Right atrium auricular region (tissue), 2 donors: ENCODE measurements at places on chromosomes 12 and 14. TPM values are rescaled to one million over a fixed set of nuclear protein-coding genes. Genes with fewer than 3 reads are reported as not detected.

DNA sequence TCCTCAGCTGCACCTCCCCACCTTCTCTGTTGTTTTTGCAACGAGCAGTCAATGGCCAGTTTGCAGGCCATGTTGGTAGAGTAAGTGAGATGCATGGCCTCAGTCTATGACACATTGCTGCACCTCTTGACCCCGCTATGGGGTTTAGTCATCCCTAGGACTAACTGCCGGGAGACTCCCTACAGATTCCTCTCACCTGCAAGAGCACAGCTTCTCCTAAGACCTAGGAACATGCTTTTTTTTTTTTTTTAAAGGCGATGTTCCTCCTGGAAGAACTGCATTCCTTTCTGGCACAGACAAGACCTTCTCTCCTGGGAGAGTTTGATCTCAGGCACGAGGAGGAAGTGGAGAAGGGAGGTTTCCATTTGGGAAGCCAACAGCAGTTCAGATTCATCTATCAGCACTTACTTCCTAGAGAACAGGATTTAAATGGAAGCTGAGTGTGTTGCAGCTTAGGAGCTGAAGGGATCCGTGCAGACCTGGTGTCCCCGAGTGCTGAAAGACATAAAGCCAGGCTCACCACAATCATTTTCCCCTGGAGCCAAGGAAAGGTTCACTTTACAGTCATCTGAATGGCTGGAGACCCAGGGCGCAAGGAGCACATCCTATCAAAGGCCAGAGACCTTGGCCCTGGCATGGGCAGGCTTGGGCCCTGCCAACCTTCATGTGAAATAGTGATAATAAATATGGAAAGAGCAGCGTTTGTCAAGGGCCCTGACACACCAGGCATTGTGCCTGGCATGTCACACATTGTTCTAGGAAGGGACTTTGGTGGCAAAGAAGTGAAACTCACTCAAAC, 104.1 kb downstream of the LGMN start:
- H3K4me1 ChIP-seq, result peaks cover 9% of the 10 kb centered on the region
- no peaks in the 10 kb centered on the region for H3K36me3 ChIP-seq
- H3K27ac ChIP-seq, result no peak overlapping the region
- DNase-seq, result no peak
- no peaks in the 10 kb centered on the region for H3K27me3 ChIP-seq
- no peak overlapping the region for H3K4me3 ChIP-seq

- no peak overlapping the region for H3K4me3 ChIP-seq
- no peaks in the 10 kb centered on the region for H3K36me3 ChIP-seq
- H3K27ac ChIP-seq, result no peak overlapping the region
- H3K4me1 ChIP-seq, result no peaks in the 10 kb centered on the region
- DNase-seq, result no peak
Measured at GRCh38 chr12:24921251-24922038, 27.5 kb downstream of the BCAT1 start.

DNA sequence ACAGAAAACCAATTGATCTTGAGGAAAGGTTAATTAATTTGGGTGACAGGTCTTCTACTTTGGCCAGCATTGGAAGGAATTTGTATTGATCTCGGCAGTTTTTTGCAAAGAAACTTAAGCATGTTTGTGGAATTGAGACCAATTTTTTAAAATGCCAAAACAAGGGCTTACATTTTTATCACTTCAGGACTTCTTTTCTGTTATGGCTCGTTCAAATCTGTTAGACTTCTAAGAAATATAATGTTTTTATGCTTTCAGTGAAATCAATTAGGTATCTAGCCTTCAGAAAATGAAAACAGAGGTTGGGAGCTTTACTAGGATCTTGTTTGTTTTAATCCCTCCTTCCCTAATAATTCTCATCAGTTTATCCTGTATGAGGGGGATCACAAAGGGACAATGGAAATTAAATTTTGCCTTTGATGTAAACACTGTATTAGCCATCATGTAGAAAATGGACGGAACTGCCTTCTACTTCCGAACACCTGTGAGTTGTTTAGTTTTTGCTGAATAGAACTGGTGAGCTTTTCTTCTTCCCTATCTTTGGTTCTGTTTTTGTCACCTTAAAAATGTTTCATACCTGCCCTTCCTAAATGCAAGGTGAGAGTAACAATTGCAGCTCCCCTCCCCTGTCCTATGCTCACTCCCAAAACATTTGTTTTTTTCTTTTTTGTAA, 7.8 kb downstream of the FOXA1 start:
- no peak overlapping the region for H3K4me3 ChIP-seq
- no peaks in the 10 kb centered on the region for H3K36me3 ChIP-seq
- no peak overlapping the region for H3K27ac ChIP-seq
- H3K4me1 ChIP-seq, result peaks cover 40% of the 10 kb centered on the region

DNA sequence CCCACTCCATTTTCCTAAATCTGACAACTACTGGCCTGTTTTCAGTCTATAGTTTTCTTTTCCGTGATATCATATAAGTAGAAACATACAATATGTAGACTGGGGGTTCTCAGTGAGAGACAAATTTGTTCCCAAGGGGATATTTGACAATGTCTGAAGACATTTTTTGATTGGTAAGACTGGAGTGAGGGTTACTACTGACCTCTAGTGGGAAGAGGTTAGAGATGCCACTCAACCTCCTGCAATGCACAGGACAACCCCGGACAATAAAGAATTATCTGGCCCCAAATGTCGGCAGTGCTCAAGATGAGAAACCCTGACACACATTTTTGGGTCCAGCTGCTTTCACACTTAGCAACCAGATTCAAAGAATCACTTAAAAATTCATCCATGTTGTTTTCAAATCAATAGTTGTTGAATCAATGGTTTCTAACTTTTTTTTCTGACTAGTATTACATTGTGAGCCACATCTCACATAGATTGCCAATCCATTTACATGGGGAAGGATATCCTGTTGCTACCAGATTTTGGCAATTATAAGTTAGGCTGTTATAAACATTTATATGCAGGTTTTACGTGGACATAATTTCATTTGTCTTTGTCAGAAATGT, 307.1 kb downstream of the RPL10L start:
- no peak overlapping the region for H3K4me3 ChIP-seq
- H3K36me3 ChIP-seq, result no peaks in the 10 kb centered on the region
- H3K27ac ChIP-seq, result no peak overlapping the region
- no peaks in the 10 kb centered on the region for H3K4me1 ChIP-seq
- DNase-seq, result no peak

DNA sequence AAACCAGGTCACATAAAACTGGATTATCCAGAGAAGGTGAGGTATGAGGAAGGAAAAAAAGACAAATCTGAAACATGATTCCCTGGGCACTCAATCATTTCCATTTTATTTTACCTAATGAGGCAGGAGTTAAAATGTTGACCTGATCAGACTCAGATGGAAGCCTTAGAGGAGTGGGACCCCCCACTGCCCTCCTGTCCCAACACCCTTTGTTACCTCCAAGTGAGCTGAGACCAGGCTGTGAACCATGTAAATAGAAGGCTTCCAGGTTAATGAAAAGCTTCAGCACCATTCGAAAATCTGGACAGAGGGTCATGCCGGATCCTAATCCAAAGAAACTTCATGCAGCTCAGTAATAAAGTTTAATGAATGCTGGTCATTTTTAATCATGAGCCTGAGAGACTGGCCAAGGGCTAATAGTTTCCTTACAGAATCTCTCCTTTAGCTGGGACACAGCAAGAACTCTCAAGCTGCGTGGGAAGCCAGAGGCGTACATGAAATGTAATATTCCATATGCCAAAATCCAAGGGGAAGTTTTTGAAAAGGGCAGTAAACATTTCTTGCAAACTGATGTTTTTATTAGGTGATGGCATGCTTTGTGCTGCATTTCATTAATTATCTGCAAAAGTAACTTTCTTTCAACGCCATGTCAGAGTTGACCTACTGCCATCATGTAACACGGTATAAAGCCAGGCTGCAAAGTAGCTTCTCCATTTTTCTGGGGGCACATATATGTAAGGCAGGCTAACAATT, 183.0 kb downstream of the PAX9 start:
- H3K4me1 ChIP-seq, result no peaks in the 10 kb centered on the region
- no peak overlapping the region for H3K27ac ChIP-seq
- H3K36me3 ChIP-seq, result no peaks in the 10 kb centered on the region
- no peak for DNase-seq
- H3K27me3 ChIP-seq, result no peaks in the 10 kb centered on the region

Gene TBX3
- total RNA-seq, result 6.1 TPM

DNA sequence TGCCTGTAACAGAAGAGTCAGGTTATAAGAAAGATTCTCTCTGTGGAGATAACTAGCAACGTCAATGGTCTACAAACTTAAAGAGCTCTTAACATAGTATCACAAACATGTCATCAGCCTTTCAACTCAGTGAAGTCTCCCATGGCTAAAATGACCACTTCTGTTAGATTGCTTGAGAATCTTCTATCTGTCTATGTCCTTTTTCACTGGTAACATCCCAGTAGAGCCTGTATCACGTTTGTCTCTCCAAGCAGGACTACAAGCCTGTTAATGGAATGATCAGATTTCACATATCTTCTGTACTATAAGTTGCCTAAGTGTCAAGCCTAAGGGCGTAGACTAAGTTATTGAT, 50.7 kb downstream of the SLC2A13 start:
- H3K36me3 ChIP-seq, result no peaks in the 10 kb centered on the region
- peak overlapping the region; percentile 38 for H3K27ac ChIP-seq
- H3K4me3 ChIP-seq, result no peak overlapping the region
- DNase-seq, result no peak
- no peaks in the 10 kb centered on the region for H3K27me3 ChIP-seq
- H3K4me1 ChIP-seq, result no peaks in the 10 kb centered on the region

DNA sequence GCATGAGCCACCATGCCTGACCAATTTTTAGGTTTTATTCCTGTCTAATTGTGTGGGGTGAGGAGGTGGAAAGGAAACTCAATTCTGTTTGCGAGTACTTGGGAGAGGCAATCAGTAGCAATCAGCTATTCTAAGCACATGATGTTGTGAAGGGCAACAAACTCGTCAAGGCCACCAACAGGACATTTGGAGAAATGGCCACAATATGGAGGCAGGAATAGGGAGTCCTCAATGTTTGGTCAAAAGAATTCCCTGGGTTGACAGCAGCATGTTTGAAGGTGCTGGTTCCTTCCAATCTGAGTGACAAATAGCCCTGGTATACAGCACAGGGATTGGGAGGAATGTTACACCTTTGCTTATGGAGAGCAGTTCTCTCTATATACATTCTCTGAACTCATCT, 32.7 kb upstream of the USP44 start:
- no peak for DNase-seq
- no peaks in the 10 kb centered on the region for H3K4me1 ChIP-seq
- H3K4me3 ChIP-seq, result no peak overlapping the region
- H3K27me3 ChIP-seq, result no peaks in the 10 kb centered on the region

DNA sequence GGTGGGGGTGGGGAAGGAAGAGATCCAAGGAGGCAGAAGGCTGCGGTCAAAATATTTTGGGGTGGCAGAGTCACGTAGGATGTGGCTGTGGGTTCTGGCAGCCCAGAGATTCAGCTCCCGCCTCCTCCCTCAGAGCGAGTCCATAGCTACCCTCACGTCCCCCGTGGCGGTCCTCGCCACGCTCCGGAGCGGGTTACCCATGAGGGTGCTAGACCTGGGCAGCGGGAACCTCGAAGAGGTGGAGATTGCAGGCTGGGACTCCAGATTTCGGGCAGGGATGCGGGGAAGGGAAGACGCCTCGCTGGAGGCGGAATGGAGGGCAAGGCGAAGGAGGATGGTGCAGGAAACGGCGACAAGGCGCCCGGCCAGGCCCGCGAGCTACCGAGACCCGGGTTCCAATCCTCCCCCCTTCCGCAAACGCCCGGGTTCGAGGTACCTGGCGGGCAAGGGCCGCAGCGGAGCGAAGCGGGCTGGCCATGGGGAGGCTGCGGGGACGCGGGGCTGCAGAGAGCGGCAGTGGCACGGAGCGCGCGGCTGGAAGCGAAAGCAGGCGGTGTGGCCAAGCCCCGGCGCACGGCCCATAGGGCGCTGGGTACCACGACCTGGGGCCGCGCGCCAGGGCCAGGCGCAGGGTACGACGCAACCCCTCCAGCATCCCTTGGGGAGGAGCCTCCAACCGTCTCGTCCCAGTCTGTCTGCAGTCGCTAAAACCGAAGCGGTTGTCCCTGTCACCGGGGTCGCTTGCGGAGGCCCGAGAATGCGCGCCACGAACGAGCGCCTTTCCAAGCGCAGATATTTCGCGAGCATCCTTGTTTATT, 46.2 kb downstream of the BCAT1 start:
- peaks cover 20% of the 10 kb centered on the region for H3K4me1 ChIP-seq
- H3K27me3 ChIP-seq, result no peaks in the 10 kb centered on the region
- H3K4me3 ChIP-seq, result peak overlapping the region; percentile 35
- H3K36me3 ChIP-seq, result no peaks in the 10 kb centered on the region
- H3K27ac ChIP-seq, result peak overlapping the region; percentile 58

DNA sequence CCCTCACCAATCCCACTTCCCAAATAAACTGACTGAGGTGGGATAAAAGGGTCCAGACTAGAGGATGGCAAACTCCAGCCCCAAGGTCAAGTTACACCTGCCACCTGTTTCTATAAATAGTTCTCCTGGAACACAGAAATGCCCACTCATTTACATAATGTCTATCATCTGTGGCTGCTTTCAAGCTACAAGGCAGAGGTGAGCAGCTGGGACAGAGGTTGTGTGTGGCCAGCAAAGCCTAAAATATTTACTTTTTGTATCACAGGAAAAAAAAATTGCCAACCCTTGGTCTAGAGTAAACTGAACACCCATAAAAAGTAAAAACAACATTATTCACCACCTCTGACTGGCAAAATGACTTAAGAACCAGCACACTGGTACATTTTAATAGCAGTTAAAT, 269.4 kb downstream of the RGS6 start:
- H3K27me3 ChIP-seq, result no peaks in the 10 kb centered on the region
- no peak overlapping the region for H3K27ac ChIP-seq
- no peak for DNase-seq
- no peaks in the 10 kb centered on the region for H3K4me1 ChIP-seq
- H3K4me3 ChIP-seq, result no peak overlapping the region

DNA sequence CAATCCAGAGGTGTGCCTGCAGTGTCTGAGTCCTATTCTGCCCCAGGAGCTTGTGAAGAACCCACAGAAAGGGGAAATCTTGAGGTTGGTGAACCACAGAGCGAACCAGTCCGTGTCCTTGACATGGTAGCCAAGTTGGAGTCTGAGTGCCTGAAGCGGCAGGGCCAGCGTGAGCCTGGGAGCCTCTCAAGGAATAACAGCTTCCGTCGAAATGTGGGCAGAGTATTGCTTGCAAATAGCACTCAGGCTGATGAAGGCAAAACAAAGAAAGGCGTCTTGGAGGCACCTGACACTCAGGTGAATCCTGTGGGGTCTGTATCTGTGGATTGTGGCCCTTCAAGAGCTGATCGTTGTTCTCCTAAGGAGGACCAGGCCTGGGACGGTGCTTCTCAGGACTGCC, 60.5 kb downstream of the ATG14 start:
- H3K4me3 ChIP-seq, result no peak overlapping the region
- H3K36me3 ChIP-seq, result peaks cover 38% of the 10 kb centered on the region
- no peaks in the 10 kb centered on the region for H3K27me3 ChIP-seq
- peaks cover 15% of the 10 kb centered on the region for H3K4me1 ChIP-seq
- no peak overlapping the region for H3K27ac ChIP-seq
- DNase-seq, result no peak

Gene ASCL1
- total RNA-seq, result not detected

DNA sequence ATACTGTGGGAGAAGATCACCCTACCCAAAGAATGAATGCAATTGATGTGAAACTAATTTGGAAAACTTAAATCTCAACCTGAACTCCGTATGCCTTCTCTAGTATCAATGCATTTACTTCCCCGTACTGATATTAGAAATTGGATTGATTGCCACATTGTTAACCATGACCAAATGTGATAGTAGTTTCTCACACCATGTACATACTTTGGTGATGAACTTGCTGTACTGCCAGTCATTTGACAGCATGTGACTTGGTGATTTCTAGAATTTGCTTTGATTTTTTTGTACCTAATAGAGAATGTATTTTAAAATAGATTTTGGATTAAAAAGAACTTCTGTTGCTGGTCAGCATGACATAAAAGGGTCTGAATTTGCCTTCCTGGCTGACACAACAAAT, 579.8 kb upstream of the TMEM132C start:
- no peak overlapping the region for H3K27ac ChIP-seq
- no peaks in the 10 kb centered on the region for H3K4me1 ChIP-seq
- no peaks in the 10 kb centered on the region for H3K27me3 ChIP-seq
- H3K36me3 ChIP-seq, result no peaks in the 10 kb centered on the region
- no peak overlapping the region for H3K4me3 ChIP-seq
- no peak for DNase-seq
